H4 (cell line): ENCODE measurements at places on chromosomes 3 and 15. TPM values are rescaled to one million over a fixed set of nuclear protein-coding genes. Genes with fewer than 3 reads are reported as not detected.

- no peak for DNase-seq
Measured at GRCh38 chr3:46750555-46751038, 32.9 kb upstream of the PRSS50 start.

DNA sequence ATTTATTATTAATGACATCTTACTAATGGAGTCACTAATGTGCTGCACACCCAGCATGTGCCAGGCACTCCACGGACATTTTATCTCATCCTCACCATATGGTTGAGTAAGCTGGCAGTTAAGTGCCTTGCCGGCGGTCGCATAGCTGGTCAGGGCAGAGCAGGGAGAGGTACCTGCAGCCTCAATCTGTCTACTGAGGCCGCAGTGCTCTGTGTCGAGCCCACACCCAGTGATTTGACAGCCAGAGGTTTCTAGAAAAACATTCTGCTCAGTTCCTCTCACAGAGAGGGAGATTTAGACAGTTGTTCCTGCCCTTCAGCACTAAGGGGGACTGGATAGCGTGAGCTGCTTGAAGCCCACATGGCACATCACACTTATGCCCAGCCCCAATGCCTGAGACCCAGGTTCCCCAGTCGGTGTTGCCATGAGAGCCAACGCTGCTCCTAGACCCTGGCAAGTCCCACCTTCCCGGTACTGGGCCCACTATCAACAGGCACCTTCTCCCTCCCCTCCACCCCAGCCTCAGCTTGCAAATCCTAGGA is 2.6 kb downstream of the LIPC start:
- no peak for DNase-seq

DNA sequence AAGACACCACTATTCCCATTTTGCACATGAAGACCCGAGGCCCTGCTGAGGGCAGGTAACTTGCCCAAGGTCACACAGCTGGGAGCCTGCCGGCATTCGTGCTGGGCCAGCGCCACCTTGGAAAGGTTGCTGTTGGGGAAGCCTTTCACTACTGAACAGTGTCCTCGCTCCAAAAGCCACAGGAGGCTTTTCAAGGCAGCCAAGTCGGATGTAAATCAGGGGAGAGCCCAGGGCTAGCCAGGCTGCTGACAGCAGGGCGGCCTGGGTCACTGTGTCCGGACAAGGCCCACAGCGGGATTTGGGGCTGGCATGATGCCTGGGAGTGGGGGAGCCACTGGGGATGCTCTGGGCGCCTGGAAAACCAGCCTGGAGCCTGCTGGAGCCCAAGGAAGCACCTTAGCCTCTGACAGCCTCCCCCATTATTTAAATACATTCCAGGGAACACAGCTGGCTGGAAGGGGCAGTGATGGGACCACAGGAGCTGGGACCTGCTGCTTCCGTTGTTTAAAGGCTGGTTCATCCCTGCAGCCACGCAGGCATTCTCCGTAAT is 10.5 kb downstream of the SLC6A6 start:
- no peak for DNase-seq

DNA sequence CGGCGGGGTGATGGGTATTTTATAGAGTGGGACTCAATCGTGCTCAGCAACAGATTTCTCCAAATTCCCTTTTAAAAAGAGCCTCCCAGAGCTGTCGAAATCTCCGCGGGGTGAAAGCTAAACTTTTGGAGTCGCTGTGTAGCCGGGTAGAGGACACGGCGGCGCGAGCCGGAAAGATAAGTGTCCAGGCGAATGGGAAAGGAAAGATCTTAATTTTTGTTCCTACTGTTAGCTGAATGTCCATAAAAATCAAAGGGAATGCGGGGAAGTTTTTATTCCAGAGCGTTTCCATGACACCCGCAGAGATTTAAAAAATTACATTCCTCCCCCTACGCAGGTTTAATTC is 9.1 kb downstream of the EOMES start:
- DNase-seq, result no peak

GRCh38 chr3:11247362-11247761 is 24.8 kb upstream of the ATG7 start:
- no peak for DNase-seq

- no peak for DNase-seq
Measured at GRCh38 chr3:184029443-184029842, 2.1 kb upstream of the HTR3D start.

DNA sequence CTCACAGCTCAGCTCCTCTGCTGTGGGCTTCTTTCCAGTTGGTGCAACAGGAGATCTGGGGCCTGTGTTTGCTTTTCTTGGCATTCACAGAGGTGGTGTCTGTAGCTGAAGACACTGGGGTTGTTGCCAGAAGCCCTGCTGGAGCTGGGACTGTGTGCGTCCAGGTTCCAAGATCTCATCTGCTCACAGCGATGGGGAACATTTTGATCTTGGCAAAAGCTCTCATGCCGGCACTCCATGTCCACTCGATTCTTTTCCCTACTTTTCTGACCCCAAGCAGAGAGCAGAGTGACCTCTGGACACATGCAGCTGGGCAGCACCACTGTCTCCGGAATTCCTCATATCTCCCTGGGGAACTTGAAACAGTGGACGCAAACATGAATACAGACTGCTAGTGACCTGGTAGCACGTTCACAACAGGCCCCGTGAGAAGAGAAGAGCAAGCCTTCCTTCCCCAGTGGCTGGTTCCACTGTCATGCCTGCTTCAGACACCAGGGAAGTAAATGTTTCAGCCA is 36.1 kb upstream of the MECOM start:
- no peak for DNase-seq

DNA sequence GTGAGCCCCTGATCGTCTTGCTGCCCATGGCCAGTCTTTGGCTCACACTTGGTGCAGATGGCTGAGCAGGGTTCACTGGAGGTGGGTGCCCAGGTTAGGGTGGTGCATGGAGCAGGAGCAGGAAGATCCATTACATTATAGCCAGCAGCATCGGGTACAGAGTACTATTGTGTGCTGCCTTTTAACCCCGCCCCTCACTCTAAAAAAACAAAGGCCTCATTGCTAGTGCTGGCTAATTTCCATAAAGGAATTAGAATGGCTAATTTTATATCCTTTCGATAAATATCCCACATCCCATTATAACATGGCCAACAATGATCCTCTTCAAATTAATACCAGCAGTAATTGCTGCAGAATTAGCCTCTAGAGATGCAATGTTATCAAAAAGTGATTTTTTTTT is 45.8 kb upstream of the PPP4R2 start:
- no peak for DNase-seq

DNA sequence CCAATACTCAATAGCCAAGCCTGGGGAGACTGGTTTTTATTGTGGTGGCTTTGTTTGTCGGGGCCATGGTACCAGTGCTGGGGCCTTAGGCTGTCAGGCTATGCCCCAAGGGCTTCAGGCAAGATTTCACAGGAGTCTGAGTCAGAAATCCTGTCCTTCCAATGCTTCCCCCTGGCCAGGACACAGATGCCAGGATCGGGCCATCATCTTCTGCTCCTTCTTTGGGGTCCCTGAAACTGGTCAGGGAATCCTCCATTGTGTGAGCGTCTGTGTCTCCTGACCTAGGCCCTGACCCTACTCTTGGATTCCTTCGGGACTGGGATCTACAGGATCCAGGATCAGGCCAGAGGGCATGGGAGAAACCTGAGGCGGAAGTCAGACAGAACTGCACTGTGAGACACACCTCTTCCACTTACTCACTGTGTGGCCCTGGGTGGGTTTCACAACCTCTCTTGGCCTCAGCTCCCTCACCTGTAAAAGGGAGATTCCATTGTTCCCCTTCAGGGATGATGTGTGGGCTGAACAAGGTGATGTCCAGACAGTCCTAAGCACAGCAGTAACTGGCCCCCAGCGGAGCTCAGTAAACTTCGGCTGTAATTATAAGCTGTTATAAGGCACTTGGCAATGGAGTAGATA is 292.7 kb downstream of the UACA start:
- DNase-seq, result no peak

- DNase-seq, result no peak
Measured at GRCh38 chr3:126523745-126524428, at the start of gene CHST13. CHST13 (plus strand) TSS chr3:126524155; CDS start chr3:126524333, 178 bp downstream.

DNA sequence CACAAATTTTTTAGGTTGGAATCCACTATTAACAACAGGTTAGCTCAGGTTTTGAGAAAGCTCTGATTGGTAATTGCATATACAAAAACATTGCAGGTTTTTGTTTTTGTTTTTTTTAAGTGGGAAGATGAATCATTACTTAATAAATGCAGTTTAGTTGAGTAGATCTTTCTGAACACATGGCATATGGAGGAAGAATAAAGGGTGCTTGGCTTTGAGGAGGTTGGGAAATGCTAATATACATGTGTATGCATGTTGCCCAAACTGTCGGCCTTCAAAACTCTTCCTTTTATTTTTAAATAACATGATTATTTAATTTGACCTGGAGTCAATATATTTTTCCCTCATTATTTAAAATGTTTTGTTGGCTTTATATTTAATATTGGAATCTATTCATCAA is 32.8 kb downstream of the ZBTB38 start:
- no peak for DNase-seq

DNA sequence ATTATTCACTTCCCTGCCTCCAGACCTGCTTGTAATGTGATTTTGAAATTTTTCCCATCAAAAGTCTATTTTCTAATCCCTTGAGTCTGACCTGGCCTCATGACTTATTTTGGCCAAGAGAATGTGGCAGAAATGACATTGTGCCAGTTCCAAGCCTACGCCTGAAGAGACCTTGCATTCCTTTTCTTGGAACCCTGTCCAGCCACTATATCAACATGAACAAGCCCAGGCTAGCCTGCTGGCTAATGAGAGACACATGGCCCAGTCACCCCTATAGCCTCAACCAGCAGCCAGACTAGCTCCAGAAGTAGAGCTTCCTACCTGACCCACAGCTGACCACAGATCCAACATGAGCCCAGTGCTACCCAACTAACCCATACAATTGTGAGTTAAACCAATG is 121.1 kb upstream of the ACP3 start:
- no peak for DNase-seq

- no peak for DNase-seq
Measured at GRCh38 chr3:114417675-114418074, 123.8 kb downstream of the TIGIT start.

- no peak for DNase-seq
Measured at GRCh38 chr3:40524222-40524567, 565 bp upstream of the ZNF621 start.

- peak; percentile 63 for DNase-seq
Measured at GRCh38 chr3:151386056-151386455, 1.5 kb upstream of the P2RY12 start.

DNA sequence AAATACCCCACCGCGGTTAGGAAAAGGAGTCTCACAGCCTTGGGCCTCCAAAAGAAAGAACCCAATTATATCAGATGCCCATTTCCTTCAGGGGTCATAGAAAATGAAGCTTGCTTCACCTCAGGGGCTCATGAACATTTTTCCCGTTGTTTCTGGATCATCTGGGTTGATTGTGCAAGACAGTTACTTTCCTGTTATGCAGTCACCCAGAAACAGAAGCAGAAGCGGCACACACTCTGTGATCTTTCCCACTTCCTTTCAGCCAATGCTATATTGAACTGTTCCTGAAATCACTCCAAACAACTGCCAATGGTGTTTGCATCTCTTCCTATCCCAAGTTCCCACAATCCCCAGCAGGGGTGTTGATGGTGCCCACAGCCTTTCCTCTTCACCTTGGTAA is 295.6 kb upstream of the RASGRP1 start:
- DNase-seq, result no peak

DNA sequence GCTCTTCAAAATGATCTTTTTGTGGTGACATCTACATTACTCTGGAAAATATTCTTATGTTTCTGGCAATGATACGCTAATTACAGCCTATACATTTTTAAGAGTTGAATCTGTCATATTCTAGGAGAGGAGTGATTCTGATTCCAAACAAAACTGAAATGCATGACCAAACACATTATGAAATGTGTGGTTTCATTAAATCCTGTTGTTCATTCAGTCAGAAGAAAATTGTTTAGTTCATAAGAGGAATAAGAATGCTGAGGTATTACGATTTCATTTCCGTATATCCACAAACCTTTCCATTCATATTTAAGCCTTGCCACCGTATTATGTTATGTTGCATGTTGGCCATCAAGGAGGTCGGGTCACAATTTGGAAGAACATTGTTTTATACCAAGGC is 345.1 kb downstream of the FEZF2 start:
- DNase-seq, result no peak

DNA sequence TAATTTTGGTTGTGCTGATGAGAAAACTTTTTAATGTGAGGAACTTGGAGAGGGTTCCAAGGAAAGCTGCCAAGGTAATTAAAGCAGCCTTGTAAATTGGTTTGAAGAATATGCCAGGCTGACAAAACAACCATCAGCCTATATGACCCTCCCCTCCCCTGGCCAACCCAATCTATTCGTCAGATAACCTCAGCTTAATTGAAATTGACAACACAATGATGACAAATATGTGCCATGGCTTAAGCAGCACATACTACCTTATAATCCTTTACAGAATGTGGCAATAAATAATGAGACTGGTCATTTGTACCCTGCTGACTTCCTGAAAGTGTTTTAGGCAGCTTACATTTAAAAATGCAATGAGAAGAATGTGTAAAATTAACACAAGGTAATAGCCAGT is 118.2 kb downstream of the EFHB start:
- DNase-seq, result no peak

- DNase-seq, result peak; percentile 14
Measured at GRCh38 chr15:95990833-95991232, 339.7 kb upstream of the NR2F2 start.

DNA sequence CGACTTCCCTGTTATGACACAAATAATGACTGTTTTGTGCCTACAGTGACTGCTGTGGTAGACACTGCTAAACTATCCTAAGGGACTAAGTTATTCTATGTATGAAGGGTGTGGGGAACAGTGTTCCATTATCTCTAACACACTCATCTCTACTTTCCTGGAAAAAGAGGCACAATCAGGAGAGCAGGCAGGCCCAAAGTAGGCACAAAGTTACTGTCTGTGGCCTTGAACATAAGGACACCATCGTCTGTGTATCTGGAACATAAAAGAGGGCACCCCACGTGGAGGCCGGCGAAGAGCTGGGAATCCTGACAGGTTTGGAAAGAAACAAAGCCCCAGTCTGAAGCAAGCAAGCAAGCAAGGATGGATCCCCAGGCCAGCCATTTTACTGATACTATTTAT is 1.5 kb downstream of the ABCC5 start:
- DNase-seq, result no peak

GRCh38 chr15:34070003-34070402 is 31.0 kb upstream of the AVEN start:
- no peak for DNase-seq

DNA sequence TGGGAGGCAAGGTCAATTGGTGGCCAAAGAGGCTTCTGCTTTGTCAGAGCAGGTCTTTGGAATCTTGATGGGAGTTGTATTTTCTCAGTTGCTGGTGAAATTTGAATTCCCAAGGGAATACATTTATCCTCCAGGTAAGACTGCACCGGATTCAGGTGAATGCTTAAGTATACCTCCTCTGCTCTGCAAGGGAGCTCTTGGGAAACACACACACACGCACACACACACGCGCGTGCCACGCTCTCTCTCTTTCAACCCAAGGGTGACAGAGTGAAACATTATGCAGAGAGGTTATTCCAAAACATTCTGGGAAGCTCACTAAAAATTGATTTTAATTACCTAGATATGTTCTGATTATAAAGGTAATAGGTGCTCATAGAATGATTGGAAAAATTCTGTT is 33.7 kb downstream of the ST6GAL1 start:
- no peak for DNase-seq

GRCh38 chr3:4496087-4496452 is 2.9 kb downstream of the ITPR1 start:
- no peak for DNase-seq

PSTPIP1 gene
- total RNA-seq, result 0.19 TPM in 1 of 2 replicates, not detected in the other

LRRC15 gene
- 5.8 and 6.0 TPM in 2 replicates for total RNA-seq

ATP10A gene
- 1.3 and 2.4 TPM in 2 replicates for total RNA-seq

PFKFB4 gene
- 4.8 and 5.2 TPM in 2 replicates for total RNA-seq

CSTA gene
- 39.5 and 62.1 TPM in 2 replicates for total RNA-seq

AP3B2 gene
- total RNA-seq, result 0.14 and 0.51 TPM in 2 replicates

SH3GL3 gene
- total RNA-seq, result 0.99 and 2.0 TPM in 2 replicates

DCBLD2 gene
- 30.4 and 40.2 TPM in 2 replicates for total RNA-seq

RASL12 gene
- 0.04 and 0.25 TPM in 2 replicates for total RNA-seq

FETUB gene
- not detected in 2 replicates for total RNA-seq
